ENCODE measurements at places on chromosomes 12 and 14.
A peak's percentile ranks its signal among the peaks of the same experiment; 100 is the strongest.

- no peak for DNase-seq
Measured at GRCh38 chr12:9707864-9708808, 24.8 kb downstream of the CLECL1 start.

- DNase-seq, result no peak
Measured at GRCh38 chr14:87312169-87312893, 680.7 kb downstream of the GALC start.

- DNase-seq, result no peak
Measured at GRCh38 chr12:68240975-68241374, 12.4 kb downstream of the IL22 start.

DNA sequence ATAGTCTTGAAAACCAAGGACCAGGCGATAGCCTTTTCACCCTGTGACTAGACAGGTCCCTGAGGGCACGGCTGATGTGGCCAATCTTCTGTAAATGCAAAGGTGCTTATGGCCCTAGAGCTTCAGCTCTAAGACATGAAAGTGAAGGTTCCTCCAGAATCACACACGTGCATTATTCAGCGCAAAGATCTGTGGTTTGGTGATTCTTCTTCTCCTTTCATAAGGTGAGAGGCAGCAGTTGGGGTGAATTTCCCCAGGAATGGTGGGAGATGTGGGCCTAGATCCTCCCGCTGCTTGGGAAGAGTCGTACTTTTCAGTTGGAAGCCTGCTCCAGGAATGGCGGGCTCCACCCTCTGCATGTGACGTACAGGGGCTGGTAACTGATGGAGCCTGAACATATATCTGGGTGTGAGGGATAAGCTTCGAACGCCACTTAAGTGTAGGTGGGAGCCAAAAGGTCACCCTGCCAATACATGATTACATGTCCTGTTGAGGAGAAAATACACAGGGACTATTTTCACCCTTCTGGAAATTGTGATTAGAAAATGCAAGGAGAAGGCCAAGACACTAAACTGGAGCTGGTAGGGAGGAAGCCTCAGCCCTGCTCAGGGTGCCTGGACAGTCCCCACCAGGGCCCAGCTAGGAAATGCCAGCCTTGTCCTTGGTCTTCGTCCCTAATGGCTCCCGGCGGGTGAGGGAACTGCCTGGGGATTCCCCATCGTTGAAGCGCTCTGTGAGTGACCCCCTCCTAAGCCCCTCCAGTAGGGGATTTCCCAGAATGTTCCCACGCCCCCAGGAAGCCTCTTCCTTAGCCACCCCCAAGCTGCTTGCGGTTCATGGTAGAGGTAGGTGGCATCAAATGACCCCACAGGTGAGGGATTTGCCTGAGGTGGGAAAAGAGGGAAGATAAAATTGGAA is 17.6 kb downstream of the BATF start:
- no peak for DNase-seq

GRCh38 chr12:62700091-62700880 is 233.7 kb downstream of the MON2 start:
- no peak for DNase-seq

DNA sequence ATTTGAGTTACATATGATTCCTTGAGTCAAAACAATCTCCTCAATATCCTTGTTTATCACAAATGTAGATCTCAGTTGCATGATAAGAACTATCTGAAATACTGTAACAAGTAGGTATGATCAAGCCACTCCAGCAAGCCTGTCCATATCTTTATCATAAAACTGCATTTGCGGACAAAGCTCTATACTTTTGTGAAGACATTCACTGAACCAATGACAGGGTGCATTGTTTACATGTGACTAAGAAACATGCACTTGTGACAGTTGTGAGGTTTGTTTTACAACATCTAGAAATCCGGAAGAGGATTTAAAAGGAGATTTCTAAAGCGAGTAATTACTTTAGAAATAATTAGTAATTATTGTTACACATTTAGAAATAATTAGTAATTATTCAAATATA is 111.7 kb downstream of the PPP2R5E start:
- DNase-seq, result no peak

GRCh38 chr14:33568935-33569579 is 381.8 kb downstream of the EGLN3 start:
- no peak for DNase-seq

- no peak for DNase-seq
Measured at GRCh38 chr12:113647048-113647447, 175.4 kb upstream of the LHX5 start.

GRCh38 chr12:132600048-132601032 is 10.0 kb downstream of the LRCOL1 start:
- peak; percentile 38 for DNase-seq

DNA sequence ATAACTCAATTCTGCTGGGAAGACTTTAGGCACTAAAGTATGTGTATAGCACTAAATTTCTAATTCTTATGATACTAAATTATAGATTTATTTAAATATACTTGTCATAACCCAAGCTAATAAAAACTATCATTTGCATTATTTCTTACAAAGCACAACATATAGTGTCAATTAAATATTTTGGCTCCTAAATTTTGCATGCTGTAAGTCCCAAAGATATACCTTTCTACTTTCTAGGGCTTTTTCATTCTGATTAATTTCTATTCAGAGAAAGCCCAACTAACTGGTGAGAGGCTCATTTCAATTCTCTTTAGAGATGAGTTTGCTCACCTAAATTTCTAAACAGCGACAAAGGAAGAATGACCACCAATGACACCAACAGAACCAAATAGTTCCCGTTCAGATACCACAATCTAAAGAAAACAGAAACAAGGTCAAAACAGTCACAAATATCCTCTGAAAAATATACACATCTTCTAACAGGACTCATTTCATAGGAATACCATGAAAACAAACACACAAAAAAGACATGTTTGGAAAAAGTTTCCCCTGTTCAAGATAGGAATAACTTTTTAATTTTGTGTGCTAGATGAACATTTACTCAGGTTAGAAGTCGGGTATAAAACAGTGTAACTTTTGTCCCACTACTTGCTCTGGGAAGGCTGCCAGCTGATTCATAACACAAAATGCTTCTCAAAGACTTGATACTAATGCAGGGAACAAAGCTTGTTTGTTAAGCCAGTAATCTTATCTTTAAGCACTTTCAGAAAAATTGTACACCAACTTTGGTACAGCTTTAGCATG is 7.6 kb downstream of the SLC38A2 start:
- no peak for DNase-seq

DNA sequence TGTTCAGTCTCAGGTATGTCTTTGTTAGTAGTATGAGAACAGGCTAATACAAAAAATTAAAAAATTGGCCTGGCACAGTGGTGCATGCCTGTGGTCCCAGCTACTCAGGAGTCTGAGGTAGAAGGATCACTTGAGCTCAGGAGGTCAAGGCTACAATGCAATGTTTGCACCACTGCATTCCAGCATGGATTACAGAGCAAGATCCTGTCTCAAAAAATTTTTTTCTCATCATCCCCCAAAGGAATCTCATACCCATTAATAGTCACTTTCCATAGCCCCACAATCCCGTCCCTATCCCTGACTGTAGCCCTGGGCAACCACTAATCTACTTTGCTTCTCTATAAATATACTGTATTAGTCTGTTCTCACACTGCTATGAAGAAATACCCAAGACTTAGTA is 57.8 kb downstream of the TTC8 start:
- DNase-seq, result no peak

DNA sequence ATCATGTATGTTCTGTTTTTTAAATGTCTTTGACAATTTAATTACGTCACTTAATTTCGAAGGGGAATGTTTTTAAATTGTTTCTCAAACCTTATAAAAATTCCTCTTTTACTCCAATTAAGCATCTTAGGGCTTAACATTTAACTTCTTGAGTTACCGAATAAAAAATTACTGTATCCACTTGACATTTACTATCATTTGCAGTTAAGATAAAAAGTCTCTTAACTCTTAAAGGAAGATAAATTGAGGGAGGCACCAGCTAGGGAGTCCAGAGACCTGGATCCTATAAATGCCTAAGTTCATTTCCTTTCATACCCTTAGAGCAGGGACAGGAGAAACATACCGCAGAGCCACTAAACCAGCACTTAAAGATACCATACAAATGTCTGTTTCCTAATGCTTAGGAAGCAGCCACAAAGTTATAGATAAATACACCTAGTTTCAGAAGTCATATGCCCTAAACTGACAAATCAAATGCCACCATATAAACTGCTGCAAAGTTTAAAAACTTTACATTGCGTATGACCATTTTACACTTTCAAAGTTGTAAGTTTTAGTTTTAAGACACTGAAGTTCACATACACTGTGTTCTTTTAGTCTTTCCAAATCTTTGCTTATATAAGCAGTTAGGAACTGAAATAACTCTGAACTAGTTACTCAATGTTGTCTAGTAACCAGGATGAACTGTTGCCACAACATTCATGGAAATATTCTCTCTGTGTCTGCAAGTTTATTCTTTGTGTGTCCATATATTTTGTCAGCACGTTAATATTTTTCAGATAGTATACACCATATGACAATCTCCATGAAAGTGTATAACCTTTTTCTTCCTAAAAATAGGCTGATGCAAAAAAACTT is 71.2 kb downstream of the GALNT4 start:
- DNase-seq, result no peak

DNA sequence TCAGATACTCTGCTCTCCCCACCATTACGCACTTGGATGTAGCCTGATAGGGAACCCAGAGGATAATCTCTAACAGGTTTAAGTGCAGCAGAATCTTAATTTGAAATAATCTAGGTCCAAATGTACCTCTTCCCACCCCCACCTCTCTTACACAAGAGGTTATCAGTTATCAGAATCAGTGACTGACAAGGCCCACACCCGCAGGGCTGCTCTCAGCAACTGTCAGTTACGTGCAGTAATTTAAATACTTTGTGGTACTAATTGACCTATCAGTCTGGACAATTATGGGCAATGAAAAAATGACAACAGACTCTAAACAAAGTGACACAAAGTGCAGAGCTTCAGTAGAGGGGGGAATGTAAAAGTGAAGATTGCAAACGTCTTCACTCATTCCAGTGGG is 74.0 kb downstream of the CLIP1 start:
- no peak for DNase-seq

DNA sequence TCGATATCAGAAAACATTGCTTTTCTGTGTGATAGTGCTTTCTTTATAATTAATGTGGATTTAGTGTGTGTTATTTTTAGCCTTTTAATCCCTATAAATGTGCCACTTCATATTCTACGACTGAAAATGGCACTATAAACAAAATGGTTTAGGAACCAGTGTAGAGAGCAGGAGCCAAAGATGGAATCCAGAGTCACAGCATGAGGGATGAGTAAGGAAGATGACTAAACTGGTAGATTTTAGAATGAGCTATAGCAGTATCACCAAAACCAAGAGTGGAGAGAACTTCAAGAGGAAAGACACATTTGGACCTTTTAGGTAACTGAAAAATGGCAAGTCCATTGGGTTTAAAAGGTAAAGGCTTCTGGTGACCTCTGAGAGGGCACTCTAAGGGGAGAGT is 887.2 kb downstream of the NRXN3 start:
- no peak for DNase-seq

DNA sequence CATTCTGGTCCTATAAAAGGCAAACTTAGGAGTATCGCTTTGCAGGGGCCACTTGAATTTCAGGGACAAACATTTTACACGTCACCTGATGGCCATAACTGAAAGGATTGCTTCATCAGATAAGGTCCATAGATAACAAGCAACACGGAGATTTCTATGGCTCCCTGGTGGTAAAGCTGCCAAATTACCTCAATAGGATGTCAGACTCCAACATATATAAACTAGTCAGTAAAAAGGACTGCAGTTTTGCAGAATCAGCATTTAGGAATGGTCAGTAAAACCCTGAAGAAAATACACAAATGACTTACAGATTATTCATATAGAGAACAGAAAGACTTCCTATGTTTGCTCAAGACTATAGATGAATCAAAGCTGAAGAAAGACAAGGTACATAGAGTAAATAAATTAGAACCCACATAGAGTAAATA is 66.1 kb upstream of the GRIP1 start:
- DNase-seq, result no peak

GRCh38 chr12:59077575-59078426 is 157.5 kb upstream of the LRIG3 start:
- DNase-seq, result no peak

DNA sequence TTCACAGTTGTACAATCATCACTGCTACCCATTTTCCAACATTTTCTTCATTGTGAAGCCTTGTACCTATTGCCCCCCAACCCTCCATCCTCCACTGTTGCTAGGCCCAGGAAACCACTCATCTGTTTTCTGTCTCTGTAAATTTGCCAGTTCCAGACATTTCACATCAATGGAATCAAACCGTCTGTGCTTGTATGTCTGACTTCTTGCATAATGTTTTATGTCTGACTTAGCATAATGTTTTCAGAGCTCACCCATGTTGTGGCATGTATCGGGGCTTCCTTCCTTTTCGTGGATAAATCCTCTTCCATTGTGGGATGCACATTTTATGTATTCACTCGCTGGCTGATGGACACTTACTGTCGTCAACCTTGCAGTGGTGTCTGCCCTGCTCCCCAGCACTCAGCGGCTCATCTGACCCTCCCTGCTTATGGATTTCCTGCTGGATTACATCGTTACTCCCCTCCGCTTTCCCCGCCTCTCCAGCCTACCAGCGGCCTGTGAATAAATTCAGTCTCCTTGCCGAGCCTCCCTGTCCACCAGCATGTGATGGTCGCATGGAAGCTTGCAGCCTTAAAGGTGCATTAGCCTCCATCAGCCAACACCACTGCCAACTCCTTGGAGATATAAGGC is 727.6 kb upstream of the TMEM132C start:
- no peak for DNase-seq

GRCh38 chr12:124479680-124480468 is 87.5 kb downstream of the NCOR2 start:
- DNase-seq, result no peak

DNA sequence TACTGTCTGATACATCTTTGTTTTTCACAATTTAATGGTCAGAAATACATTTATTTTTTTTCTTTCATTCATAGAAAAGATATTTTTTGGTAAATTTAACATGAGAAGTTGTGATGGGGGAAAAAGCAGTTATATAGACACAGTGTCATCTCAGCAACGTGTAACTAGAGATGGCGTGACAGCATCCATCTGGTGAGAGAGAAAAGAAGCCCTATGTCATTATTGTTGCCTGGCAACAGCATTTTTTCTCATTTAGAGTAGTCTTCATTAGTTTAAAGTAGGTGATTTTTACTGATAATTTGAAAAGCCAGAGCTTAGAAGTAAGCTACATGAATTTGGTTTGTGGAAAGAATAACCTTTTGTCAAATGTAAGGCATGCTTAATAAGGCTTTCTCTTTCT is 128.6 kb downstream of the ACSS3 start:
- no peak for DNase-seq

DNA sequence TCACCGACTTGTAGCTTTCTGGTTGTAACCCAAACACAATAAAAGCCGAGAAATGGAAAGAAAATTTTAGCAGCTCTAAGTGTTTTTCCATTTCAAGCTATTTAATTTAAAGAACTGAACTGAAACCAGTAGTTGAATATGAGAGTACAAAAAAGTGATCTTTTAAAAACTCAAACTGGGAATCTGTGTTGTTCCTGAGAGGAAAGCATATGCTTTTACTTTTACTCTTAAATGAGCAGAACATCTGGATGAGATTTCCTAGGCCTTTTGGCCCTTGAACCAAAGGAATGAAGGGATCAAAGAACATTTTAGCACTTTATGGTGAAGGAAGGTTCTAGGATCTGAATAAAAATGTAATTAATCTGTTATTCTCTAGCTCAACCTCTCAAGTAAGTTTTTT is 1.3 kb downstream of the KERA start:
- no peak for DNase-seq

GRCh38 chr12:26825459-26826016 is 7.5 kb downstream of the ITPR2 start:
- DNase-seq, result no peak

Measured in caudate nucleus (tissue), 63 donors.